ENCODE measurements at places on chromosomes 5 and 9. TPM values are rescaled to one million over a fixed set of nuclear protein-coding genes. Genes with fewer than 3 reads are reported as not detected.

Gene BAAT
- 0.57 TPM for total RNA-seq

Gene GDF9
- total RNA-seq, result not detected

Gene TMEM215
- not detected for total RNA-seq

Gene GABRA6
- total RNA-seq, result not detected

Gene KCNN2
- total RNA-seq, result not detected

Gene FAM219A
- total RNA-seq, result 14.0 TPM
